ENCODE measurements at places on chromosomes 12 and 14.

- no peak for DNase-seq
Observed at GRCh38 chr14:75482366-75482765, 39.9 kb upstream of the BATF start.

DNA sequence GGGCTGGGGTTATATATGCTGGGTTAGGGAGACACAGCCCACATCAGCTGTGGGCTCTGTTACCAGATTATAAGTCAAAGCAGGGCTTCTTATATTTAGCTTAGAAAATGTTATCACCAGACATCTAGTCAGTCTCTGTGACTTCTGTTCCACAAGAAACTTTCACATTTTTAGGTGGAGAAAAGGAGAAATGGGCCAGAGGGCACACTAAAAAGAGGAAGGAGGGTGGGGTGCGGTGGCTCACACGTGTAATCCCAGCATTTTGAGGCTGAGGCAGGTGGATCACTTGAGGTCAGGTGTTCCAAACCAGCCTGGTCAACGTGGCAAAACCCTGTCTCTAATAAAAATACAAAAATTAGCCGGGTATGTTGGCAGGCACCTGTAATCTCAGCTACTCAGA, 28.0 kb upstream of the SLC38A1 start:
- DNase-seq: peak; percentile 54

GRCh38 chr12:105485321-105485910, 154.9 kb downstream of the C12orf75 start:
- no peak for DNase-seq

- no peak for DNase-seq
Observed at GRCh38 chr12:62783881-62784280, 151.1 kb downstream of the PPM1H start.

DNA sequence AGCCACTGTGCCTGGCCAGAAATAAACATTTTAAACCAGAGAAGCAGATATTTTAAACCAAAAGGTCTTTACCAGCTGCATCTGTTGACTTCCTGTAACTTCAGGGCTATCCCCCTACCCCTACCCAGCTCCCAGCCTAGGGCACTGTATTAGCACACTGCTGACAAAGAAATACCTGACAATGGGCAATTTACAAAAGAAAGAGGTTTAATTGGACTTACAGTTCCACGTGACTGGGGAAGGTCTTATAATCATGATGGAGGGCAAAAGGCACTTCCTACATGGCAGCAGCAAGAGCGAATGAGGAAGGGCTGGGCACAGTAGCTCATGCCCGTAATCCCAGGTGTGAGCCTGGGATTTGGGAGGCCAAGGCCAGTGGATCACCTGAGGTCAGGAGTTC, 26.0 kb downstream of the GEMIN2 start:
- no peak for DNase-seq

DNA sequence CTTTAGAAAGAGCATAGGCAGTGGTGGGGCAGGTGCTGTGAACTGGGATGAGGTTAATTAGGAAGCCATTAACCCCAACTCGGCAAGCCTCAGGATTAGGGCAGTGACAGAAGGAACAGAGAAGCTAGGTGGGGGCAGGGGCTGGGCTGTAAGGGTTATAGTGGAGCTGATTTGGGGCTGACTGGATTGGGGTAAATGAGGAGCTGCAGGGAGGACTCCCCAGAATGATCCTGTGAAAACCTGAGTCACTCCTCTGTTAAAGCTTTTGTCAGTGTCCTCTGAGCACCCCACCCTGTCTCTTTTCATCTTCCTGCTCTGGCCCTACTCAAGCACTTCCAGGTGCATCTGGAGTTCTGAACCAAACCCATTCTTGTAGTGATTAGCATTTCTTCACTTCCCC, 4.4 kb downstream of the KLC1 start:
- no peak for DNase-seq

- no peak for DNase-seq
Observed at GRCh38 chr12:110845339-110845682, 1.5 kb upstream of the CCDC63 start.

- DNase-seq: no peak
Observed at GRCh38 chr12:45354399-45354798, 138.5 kb downstream of the ANO6 start.

GRCh38 chr12:107277855-107278254, 184.5 kb upstream of the CRY1 start:
- no peak for DNase-seq

- DNase-seq: no peak
Observed at GRCh38 chr14:31001339-31001658, 24.1 kb upstream of the AP4S1 start.

DNA sequence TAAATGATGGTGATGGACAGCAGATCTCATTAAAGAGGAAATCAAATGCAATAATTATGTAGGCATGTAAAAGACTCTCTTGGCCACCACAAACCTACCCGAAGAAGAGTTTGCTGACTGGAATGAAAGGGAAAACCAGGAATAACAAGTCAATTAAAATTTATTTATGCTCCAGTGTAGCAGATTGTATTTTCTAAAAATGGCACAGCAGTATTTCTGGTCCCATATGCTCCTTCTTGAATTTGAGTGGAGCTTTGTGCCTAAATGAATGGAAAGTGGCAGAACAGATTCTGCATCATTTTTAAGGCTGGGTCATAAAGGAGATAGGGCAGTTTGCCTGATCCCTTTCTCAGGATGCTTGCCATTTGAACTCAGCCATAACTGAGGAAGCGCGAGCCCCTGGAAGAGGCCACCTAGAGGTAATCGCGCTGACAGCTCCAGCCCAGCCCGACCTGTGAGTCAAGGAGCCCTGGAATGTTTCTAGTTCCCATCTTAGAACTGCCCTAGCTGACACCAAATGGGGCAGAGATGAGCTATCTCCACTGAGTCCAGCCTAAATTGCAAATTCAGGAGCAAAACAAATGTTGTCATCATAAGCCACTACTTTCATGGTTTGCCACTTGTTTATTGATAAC, 229.2 kb upstream of the TMTC1 start:
- DNase-seq: no peak

Data from common myeloid progenitor, CD34-positive (primary cell).